HFF-Myc (cell line): ENCODE measurements at places on chromosomes 4 and X.
A peak's percentile ranks its signal among the peaks of the same experiment; 100 is the strongest.

DNA sequence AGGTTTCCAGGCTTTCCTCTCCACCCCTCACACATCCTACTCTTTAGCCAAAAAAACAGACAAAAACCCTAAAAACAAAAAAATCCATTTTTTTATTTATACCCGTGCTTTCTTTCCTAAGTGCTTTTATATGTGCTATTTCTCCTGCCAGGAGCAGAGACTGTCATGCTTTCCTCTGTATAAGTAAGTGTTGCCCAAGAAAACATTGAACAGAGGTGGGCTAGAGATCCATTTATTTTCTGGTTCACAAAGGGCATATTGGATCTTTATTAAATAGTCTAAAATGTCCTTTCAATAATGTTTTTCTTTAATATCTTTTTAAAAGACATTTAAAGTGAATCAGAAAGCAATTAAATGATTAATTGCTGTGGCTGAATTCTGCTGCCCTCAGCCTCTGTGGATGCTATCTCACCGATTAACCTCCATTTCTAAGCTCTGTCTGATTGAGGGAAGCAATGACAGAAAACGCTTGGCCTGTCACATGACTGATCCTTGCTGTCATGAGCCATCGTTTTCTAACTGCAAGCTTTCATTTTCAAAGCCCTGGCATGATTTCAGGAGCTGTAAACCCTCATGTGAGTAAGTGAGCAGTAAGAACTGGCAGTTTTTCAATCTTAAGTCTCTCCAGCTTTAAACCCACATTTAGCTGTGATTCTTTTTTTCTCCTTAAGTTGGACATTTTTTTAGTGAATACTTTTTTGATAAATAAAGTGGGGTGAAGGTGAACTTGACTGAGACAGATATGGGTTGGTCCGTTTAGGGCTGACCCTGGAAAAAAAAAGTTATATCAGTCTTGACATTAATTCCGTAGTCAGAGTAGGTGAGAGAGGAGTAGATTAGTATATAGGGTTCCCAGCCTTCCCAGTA is 180.7 kb upstream of the PGRMC2 start:
- peak; percentile 78 for DNase-seq

DNA sequence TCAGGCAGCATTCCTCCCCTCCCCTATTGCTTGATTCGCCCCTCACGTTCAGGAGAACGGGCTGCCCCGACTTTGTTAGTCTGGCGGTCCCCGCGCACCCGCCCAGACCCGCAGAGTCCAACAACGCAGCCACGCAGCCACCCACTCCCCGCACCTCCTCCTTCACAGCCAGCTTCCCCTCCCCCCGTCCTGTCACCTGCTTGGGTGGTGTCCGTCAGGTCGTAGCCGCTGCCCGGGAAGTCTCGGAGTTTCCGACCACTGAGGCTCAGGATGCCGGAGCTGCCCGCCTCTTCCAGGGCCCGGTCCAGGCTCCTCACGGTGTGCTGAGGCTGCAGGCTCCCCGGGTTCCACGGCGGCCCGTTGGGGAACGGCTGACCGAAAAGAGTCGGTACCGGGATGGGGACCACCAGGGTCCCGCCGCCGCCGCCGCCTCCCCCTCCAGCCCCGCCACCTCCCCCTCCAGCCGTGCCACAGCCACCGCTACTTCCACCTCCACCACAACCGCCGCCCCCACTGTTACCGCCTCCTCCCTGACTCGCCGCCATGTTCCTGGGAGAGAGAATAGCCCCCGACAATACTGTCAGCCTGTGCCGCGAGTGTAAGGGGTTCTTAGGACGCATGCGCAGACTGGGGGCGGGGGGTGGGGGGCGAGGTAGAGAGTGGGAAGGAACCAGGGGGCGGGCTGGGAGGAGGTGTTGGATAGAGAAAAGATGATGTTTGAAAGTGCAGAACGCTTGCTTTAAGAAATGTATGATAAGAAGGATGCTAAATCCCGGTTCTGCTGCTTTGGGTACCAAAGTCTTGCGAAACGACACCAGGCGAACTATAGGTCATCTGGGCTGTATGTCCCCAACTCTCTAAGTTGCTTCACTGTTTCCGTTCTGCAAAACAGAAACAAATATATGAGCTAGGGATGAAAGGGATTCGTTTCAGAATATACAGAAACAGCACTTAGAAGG is at the start of gene LRCH2:
TSS of gene LRCH2 (minus strand) at position 600 of the 959 bp plus-strand sequence. CDS start at position 545, 55 bp downstream.
- DNase-seq: no peak

DNA sequence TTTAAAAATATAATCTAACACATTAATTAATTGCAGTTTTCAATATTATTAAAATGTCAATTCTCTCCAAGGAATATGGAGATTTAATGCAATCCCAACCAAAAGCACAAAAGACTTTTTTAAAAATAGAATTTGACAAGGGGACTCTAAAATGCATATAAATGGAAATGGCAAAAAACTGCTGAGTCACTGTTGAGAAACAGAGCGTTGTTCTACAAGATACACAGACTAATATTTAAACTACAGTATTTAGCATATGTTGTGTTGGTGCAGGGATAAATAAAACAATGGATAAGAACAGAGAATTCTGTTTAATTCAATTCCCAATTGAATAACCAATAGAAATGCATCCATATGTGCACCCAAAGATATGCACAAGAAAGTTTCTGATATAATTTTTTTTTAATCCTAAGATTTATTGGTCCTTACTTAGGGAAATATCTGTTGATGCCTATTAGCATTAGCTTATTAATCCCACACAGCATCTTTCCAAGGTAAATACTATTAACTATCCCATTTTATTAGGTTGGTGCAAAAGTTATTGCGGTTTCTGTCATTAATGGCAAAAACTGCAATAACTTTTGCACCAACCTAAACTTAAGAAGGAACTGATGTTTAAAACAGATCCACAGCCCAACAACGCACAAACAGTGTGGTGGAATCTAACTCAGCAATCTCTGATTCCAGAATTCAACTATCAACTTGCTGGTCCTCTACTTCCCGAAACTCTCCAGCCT is 86.8 kb upstream of the VEGFC start:
- DNase-seq: no peak

DNA sequence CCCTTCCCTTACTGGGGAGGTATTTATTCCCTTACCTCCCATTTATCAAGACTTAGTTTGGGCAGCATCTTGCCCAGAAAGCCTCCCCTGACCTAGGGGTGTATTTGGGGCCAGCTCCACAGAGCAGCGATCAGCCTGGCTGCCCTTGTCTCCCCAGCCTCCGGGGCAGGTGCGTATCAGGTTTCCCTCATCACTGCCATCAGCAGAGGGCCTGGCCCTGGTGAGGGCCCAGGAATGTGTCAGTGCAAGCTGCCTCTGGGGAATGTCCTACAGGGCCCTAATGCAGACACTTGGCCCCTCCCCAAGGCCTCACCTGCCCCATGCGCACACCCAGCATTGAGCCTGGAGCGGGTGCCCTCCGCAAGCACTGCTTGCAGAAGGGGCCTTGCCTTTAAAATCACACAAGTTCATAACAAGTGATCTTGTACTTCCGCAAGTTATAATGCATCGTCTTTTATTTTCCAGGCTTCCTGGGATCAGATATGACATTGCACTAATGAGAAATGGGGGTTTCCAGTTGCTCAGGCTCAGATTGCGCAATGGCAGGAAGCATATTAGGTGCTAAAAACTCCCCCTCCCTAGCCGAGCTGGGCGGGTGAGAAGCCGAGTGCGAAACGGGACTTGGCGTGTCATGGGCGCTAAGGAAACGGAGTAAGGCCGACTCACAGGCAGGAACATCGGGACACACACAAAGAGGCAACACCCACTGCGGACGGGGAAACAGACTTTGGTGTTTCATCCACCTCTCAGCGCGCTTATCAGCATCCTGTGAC is 25.4 kb upstream of the AFAP1 start:
- no peak for DNase-seq

- no peak for DNase-seq
Observed at GRCh38 chr4:126465341-126465740, 1150.6 kb downstream of the FAT4 start.

DNA sequence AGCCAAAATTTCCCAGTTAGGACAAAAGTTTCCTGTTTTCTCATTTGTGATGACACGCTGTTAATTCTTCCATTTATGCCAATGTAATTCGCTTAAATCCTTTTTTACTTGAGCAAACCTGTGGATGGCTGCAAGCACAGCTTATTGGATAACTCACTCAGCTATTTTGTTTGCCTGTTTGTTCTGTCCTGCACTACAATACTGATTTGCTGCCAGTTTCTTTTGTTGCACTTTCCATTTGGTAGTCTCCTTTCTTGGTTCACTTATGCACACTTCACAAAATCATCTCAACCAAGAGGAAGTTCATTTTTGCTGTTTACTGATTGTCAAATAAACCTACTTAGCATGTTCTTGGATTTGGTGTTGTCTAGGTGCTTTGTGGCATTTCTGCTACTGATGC is 40.3 kb downstream of the MFAP3L start:
- no peak for DNase-seq

DNA sequence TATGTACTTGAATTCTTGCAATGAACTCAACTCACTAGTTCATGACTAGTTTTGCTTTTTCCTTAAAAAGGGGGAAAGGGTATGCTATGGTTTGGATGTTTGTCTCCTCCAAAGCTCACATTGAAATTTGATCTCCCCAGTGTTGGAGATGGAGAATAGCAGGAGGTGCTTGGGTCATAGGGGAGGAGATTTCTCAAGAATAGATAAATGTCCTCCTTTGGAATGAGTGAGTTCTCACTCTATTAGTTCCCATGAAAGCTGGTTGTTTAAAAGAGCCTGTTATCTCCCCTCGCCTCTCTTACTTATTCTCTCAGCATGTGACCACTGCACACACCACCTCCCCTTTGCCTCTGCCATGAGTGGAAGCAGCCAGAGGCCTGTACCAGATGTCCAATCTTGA is 109.4 kb upstream of the INTU start:
- DNase-seq: no peak

GRCh38 chrX:139905051-139905450 is 27.8 kb downstream of the ATP11C start:
- no peak for DNase-seq

DNA sequence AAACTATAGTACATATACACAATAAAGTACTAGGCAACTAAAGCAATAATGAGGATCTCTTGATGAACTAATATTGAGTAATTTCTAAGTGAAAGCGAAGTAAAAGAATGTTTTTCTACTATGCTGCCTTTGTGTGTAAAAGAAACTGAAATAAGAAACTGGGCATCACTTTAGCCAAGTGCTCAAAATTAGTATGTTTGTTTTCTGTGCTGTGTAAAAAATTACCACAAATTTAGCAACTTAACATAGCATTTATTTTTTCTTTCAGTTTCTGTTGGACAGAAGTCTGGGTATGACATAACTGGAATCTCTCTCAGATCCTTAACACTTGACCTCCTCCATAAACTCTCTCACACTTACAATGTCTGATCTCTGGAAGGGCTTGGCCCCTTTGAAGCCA is 687.1 kb upstream of the MAGEB2 start:
- no peak for DNase-seq

DNA sequence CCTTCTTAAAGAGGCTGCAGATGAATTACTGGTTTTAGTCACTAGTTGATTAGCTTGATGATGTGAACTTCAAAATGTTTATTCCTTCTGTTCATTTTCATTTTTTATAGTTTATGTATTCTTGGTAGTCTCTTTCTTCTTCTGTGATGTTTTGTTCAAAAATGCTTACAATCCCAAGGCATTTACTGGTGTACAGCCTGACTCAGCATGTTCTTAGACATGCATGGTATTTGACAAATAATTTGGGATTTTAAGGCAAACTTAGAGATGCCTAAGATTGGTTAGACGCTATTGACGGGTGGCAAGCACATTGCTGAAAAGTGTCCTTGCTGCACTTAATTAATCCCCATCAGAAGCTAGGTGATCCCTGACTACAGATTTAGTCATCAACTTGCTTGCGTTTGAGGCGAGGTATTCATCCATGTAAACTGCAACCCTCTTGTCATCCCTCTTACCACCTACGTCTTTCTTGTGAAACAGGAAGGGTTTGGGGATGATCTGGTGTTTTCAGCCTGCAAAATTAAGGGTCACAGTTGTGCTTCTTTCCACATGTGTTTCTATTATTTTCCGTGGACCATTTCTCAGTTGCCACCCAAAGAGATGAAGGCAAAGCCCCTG is 331.8 kb downstream of the DKK2 start:
- DNase-seq: no peak

DNA sequence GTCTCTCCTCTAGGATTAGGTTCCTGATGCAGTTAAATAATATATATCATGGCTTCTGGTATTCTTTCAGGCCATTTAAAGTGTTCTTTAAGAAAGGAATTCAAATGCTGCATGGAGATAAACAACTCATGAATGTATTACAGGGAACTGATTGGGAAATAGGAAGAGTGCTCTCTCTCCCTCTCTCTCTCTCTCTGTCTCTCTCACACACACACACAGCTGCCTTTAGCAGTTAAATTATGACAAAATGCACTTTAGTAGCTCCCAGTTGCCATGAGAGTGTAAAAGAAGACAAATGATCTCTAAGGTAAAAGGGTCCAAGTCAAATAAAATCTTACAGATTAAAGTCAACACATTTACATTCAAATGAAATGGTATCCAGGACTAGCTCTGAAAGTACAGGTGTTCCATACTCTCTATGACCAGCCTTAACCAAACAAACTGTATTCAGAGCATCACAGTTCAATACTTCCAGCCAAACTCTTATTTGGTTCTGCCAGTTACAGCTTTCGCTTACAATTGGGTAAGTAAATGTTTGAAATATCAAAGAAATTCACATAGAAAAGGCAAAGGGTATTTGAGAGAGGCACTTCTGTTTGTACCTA is 94.7 kb upstream of the CXXC4 start:
- no peak for DNase-seq

DNA sequence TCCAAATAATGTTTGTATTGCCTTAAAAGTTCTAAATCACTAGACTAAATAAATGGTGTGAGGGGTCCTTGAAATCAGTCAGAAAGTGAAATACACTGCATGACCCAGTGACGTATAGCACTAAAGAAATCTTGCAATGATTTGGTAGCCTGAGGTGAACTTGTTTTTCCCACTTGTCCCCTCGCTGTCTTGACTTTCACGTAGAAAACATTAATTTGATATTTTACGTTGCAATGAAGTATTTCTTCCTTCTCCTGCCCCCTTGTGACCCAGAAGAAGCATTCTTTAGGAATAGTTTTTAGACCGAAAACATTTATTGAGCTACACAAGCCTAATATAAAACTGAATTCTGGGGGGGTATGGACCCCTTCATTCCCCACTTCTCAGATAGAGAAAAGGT is 3.7 kb downstream of the KLB start:
- no peak for DNase-seq

- DNase-seq: no peak
Observed at GRCh38 chr4:96093563-96093962, 253.7 kb downstream of the PDHA2 start.

- no peak for DNase-seq
Observed at GRCh38 chrX:103741879-103742278, 31.2 kb downstream of the TMEM31 start.

- no peak for DNase-seq
Observed at GRCh38 chr4:11741190-11741652, 312.5 kb upstream of the HS3ST1 start.

DNA sequence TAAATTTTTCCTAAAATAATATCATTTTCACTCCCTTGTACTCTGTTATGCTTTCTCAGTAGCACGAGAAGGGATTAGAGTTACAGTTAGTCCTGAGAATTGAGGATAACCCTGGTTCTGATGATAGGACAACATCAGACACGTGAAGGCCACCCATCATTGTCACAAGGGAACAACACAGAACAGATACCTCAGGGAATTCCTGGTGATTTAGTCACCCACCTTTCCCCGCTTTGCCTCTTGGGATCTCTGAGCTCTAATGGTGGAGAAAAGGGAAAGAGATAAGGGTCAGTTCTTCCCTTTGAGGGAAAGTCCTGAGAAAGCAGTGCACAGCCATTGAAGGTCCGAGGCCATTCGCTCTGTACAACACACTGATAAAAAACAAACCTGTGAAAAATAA is 112.3 kb upstream of the GALNT7 start:
- no peak for DNase-seq

GRCh38 chr4:107317611-107318010 is 281.5 kb upstream of the DKK2 start:
- DNase-seq: no peak
